Right ventricle myocardium inferior (tissue), 1 donor: ENCODE measurements at places on chromosomes 4 and X. TPM values are rescaled to one million over a fixed set of nuclear protein-coding genes. Genes with fewer than 3 reads are reported as not detected.

GRCh38 chr4:139851133-139851532, 185.5 kb downstream of the MGST2 start:
- no peak for DNase-seq

Gene NLGN3
- 0.49 TPM for total RNA-seq

GRCh38 chrX:38571058-38571457, 9.7 kb downstream of the TSPAN7 start:
- DNase-seq: no peak

- DNase-seq: no peak
These were observed 15.8 kb downstream of the UBE2K start for GRCh38 chr4:39713691-39714090.

DNA sequence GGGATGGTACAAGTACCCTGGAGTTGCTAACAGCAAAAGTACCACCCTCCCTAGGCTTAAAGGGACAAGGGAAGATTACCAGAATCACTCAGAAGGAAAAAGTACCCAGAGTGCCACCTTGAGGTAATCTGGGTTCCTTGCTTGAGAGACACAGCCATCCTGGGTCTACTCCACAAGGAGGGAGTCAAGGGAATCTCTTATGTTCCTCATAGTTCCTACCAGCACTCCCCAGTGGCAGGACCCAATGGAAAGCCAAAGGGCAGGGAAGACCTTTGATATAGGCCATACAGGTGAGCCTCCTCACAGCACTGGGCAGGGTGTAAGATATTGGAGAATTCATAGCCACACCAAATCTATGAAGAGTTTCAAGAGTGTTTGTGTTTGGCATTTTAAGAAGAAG, 5.7 kb downstream of the IL2 start:
- no peak for DNase-seq

- DNase-seq: peak; percentile 39
These were observed 73.2 kb downstream of the FAM53A start for GRCh38 chr4:1610791-1611500.

Gene PABPC1L2A
- not detected for total RNA-seq

Gene CFAP99
- not detected for total RNA-seq

Gene UGT2B11
- total RNA-seq: not detected
